ENCODE measurements at places on chromosomes 3 and 15.
A peak's percentile ranks its signal among the peaks of the same experiment; 100 is the strongest.

- no peak for DNase-seq
These were observed 395.5 kb upstream of the PROK2 start for GRCh38 chr3:72180405-72180804.

DNA sequence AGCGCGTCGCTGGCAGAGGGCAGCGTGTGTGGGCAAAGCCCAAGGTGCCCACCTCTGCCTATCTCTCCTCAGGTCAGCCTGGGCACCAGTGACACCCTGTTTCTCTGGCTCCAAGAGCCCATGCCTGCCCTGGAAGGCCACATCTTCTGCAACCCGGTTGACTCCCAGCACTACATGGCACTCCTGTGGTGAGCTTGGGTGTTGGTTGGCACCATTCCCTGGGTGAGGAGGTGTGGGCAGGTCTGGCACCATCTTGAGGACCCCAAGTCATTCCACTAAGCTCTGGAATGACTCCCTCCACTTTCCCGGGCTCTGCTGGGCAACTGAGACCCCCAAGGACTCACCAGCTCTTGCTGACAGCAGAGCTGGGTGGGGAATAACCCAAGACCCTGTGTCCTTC is 28.5 kb downstream of the XYLB start:
- no peak for DNase-seq

GRCh38 chr15:38267421-38268022 is 14.9 kb downstream of the SPRED1 start:
- DNase-seq = peak; percentile 45

- no peak for DNase-seq
These were observed 4.9 kb downstream of the ABHD17C start for GRCh38 chr15:80699981-80700380.

GRCh38 chr3:4561661-4562060 is 68.5 kb downstream of the ITPR1 start:
- DNase-seq = no peak

- peak; percentile 86 for DNase-seq
These were observed 343.2 kb upstream of the ADAMTS9 start for GRCh38 chr3:65030847-65031463.

- peak; percentile 19 for DNase-seq
These were observed 63.5 kb upstream of the SLITRK3 start for GRCh38 chr3:165259541-165260193.

All from choroid plexus epithelial cell (primary cell).